Progenitor cell of endocrine pancreas (in vitro differentiated cells): ENCODE measurements at places on chromosomes 16 and 17. TPM values are rescaled to one million over a fixed set of nuclear protein-coding genes. Genes with fewer than 3 reads are reported as not detected.

The SLFN12L gene
- not detected in 2 replicates for total RNA-seq

The CHD9 gene
- 67.7 TPM in 2 replicates for total RNA-seq

The KRT20 gene
- total RNA-seq: not detected in 2 replicates

The CSH1 gene
- total RNA-seq: not detected in 2 replicates

The SGCA gene
- not detected in 2 replicates for total RNA-seq

The SLC16A6 gene
- 0.12 and 0.24 TPM in 2 replicates for total RNA-seq

The RAB37 gene
- 3.2 TPM in 2 replicates for total RNA-seq

The SPNS3 gene
- not detected in 2 replicates for total RNA-seq

The EVI2A gene
- not detected in 2 replicates for total RNA-seq

The PRAC2 gene
- total RNA-seq: not detected in 2 replicates
